ENCODE measurements at places on chromosomes 2 and 18.

- H3K36me3 ChIP-seq = no peaks in the 10 kb centered on the region
- no peaks in the 10 kb centered on the region for H3K4me1 ChIP-seq
- no peak for DNase-seq
- H3K4me3 ChIP-seq = no peak overlapping the region
- no peak overlapping the region for H3K27ac ChIP-seq
These were observed 784.8 kb upstream of the CDH2 start for GRCh38 chr18:28961669-28962228.

DNA sequence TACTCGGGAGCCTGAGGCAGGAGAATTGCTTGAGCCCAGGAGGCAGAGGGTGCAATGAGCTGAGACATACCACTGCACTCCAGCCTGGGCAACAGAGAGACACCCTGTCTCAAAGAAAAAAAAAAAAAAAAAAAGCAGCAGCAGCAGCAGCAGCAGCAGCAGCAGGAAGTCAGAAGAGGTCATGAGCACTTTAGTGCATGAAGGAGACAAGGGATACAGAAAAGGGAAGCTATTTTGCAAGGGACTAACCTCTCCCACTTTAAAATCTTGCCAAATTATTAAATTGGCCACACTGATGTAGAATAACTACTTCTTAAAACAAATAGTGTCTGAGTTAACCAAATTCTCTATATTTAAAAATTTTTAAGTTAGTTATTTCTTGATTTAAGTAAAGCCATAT is 113.4 kb upstream of the PDE1A start:
- no peak for DNase-seq
- no peaks in the 10 kb centered on the region for H3K4me1 ChIP-seq
- H3K36me3 ChIP-seq = no peaks in the 10 kb centered on the region
- H3K4me3 ChIP-seq = no peak overlapping the region

DNA sequence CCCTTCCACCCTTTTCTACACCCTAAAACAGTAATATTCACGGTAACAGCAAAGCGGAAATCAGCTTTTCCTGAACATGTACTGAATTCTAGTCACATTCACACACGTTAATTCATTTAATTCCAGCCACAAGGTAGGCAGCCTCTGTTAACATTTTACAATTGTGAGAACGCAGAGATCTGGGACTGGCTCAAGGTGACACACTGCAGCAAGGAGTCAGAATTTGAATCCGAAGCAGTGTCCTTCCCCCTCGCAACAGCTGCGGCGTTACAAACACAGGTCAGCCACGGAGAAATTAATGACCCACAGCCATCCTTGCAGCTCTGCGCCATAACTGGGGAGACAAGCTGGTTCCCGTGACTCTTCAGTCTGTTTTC is 818 bp upstream of the SLC20A1 start:
- DNase-seq = no peak
- H3K27ac ChIP-seq = peak overlapping the region; percentile 97
- H3K4me3 ChIP-seq = peak overlapping the region; percentile 83
- peaks cover 34% of the 10 kb centered on the region for H3K4me1 ChIP-seq

- no peaks in the 10 kb centered on the region for H3K4me1 ChIP-seq
- DNase-seq = no peak
- H3K27me3 ChIP-seq = no peaks in the 10 kb centered on the region
- peak overlapping the region; percentile 45 for H3K27ac ChIP-seq
These were observed 321.5 kb upstream of the NT5C1B start for GRCh38 chr2:18910843-18911242.

DNA sequence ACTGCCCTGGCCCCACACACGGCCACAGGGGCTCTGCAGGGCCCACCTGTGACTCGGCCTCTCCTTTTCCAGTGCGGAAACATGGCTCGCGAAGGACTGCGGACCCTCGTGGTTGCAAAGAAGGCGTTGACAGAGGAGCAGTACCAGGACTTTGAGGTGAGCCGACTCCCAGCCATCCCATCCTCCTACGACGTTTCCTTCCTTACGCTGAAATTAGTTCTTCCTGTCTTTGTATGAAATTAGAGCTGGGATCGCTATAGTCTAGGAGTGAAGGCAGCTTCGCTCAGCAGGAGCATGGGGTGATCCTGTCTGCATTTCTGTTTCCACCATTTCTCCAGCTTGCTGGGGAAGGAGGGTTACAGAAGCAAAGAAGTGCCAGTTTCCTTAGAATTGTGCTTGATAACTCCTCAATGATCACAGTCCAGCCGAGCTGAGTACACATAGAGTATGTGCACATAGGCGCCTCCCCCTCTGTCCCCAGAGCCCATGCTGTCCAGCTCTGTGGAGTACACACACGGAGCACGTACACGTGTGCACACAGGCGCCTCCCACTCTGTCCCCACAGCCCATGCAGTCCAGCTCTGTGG is 59.1 kb upstream of the NFATC1 start:
- H3K4me1 ChIP-seq = no peaks in the 10 kb centered on the region
- peaks cover 13% of the 10 kb centered on the region for H3K36me3 ChIP-seq
- peak; percentile 62 for DNase-seq
- no peaks in the 10 kb centered on the region for H3K27me3 ChIP-seq
- H3K4me3 ChIP-seq = no peak overlapping the region
- no peak overlapping the region for H3K27ac ChIP-seq

DNA sequence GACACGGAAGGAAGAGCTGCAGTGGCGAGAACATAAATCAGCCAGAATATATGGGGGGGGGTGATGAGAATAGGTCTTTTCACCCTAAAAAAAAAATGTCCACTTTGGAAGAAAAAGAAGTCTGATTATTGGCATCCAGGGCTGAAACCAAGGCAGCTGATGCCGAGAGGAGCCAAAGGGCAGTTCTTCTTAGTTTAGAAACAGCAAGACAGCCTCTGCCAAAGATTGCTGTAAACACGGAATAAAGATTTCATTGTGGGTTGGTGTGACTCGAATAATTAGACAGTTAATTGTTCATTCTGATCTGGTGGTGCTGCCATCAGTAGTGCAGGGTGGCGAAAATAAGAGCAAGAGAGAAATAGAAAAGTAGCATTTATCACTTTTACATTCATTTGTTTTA is 3.5 kb downstream of the CDH20 start:
- no peak overlapping the region for H3K4me3 ChIP-seq
- H3K27ac ChIP-seq = no peak overlapping the region
- H3K36me3 ChIP-seq = no peaks in the 10 kb centered on the region
- no peaks in the 10 kb centered on the region for H3K27me3 ChIP-seq

- no peak overlapping the region for H3K4me3 ChIP-seq
- H3K27me3 ChIP-seq = no peaks in the 10 kb centered on the region
- H3K36me3 ChIP-seq = no peaks in the 10 kb centered on the region
- no peaks in the 10 kb centered on the region for H3K4me1 ChIP-seq
These were observed 35.0 kb upstream of the LRP1B start for GRCh38 chr2:142165790-142166189.

DNA sequence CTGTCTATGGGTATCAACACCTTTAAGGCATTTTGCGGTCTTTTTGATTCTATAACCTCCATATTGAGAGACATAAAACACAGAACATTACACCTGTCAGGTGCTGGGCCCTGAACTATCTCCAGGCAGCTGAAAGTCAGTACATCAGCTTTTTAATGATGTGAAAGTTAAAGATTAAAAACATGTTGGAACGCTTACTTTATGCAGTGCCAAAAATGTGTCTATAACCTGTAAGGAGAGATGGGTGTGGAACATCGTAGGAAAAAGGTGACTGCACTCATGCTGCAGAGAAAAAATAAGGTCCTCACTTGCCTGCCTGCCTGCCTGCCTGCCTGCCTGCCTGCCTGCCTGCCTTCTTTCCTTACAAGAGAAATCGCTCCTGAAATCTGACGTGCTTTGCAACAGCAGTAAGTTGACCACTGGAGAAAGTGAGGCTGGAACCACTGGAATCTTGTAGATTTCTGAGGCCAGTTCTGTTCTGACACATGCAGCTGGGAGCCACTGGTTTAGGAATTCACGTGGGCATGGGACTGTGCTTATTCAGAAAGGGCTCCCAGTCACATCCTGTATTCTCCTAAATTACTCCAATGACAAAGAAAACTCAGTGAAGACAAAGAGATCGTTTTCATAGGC is 34.1 kb downstream of the BCL11A start:
- H3K27me3 ChIP-seq = no peaks in the 10 kb centered on the region
- H3K4me3 ChIP-seq = no peak overlapping the region
- H3K36me3 ChIP-seq = no peaks in the 10 kb centered on the region
- no peak overlapping the region for H3K27ac ChIP-seq
- peaks cover 21% of the 10 kb centered on the region for H3K4me1 ChIP-seq

DNA sequence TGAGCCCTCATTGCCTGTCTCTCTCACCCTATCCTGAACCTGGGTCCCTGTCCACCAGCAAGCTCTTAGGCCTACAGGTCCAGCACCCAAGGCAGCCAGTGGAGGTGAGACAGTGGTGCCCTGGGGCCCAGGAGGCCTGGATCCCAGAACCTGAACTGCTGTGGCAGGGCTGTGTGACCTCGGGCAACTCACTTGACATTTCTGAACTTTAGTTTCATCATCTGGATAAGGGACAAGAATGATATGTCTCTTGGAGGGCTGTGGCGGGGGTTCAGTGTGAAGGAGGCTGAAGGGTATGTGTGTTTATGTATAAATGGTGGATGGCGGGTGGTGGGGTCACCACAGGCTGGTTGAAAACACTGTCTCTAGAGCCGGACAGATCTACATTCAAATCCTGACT is 10.9 kb downstream of the CIB4 start:
- H3K36me3 ChIP-seq = no peaks in the 10 kb centered on the region
- no peak overlapping the region for H3K4me3 ChIP-seq
- H3K4me1 ChIP-seq = no peaks in the 10 kb centered on the region
- H3K27ac ChIP-seq = no peak overlapping the region

DNA sequence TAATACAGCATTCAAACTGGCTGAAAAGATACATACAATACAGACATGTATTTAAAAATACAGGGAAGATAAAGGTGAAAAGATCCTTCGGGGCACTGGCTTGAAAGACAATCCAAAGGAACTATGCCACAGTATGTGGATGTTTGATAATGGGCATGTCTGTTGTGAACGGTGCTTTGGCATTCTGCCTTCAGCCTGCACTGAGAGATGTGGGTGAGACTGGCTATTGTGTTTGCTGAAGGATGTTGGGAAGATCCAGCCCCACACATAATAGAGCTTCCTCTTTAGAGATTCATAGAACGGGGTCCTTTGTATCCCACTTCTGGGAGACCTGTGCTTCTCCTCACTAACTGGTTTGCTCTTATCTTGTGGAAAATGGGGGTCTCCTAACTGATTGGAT is 65.1 kb upstream of the CXCR4 start:
- DNase-seq = peak; percentile 29
- no peaks in the 10 kb centered on the region for H3K27me3 ChIP-seq
- no peak overlapping the region for H3K27ac ChIP-seq
- H3K4me1 ChIP-seq = no peaks in the 10 kb centered on the region

- no peak overlapping the region for H3K27ac ChIP-seq
- DNase-seq = no peak
- H3K36me3 ChIP-seq = no peaks in the 10 kb centered on the region
These were observed 374.3 kb downstream of the SLC4A3 start for GRCh38 chr2:220001751-220002150.

GRCh38 chr2:223936862-223937326 is 8.2 kb downstream of the WDFY1 start:
- no peak overlapping the region for H3K4me3 ChIP-seq
- DNase-seq = no peak
- no peak overlapping the region for H3K27ac ChIP-seq
- no peaks in the 10 kb centered on the region for H3K27me3 ChIP-seq
- peaks cover 84% of the 10 kb centered on the region for H3K4me1 ChIP-seq
- no peaks in the 10 kb centered on the region for H3K36me3 ChIP-seq

DNA sequence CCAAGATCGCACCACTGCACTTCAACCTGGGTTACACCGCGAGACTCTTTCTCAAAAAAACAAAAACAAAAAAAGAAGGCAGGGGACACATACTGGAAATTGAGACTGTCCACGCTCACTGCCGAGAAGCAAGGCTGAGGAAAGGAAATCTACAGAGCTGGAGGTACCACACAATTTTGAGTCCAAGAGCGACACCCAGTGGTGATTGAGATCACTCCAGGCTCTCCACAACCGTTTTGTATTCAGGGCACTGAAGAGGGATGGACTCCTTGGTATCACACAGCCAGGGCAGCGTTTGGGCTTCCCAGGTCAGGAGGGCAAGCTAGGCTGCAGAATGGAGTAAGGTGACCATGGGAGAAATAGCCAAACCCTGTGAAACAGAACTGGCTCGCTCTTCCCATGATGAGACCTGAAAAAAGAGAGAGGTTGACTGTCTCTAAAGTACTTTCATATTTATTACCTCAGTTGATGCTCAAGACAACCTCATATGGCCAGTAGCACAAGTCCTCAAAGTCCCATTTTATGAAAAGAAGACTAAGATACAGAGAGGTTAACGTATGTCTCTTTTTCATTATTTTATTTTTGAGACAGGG is 74.5 kb upstream of the YPEL5 start:
- no peaks in the 10 kb centered on the region for H3K36me3 ChIP-seq
- no peak overlapping the region for H3K27ac ChIP-seq
- DNase-seq = no peak
- no peak overlapping the region for H3K4me3 ChIP-seq
- no peaks in the 10 kb centered on the region for H3K4me1 ChIP-seq

DNA sequence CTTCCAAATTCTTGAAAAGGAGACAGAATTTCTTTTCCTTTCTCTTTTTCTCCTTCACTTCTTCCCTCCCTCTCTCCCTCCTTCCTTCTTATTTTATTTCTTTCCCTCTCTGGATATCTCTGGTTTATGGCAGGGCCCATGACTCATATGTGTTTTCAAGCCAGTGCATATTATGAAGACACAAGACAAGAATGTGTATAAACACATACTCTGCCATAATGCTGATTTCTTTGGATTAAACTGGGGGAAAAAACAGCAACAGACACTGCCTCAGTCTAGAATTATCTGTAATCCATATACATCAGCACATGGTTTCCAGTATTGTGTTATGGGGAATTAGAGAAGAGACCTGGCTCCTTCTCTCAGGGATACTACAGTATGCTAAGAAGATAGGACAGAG is 82.8 kb upstream of the CPO start:
- DNase-seq = no peak
- peaks cover 20% of the 10 kb centered on the region for H3K4me1 ChIP-seq
- H3K27ac ChIP-seq = no peak overlapping the region
- H3K36me3 ChIP-seq = no peaks in the 10 kb centered on the region

DNA sequence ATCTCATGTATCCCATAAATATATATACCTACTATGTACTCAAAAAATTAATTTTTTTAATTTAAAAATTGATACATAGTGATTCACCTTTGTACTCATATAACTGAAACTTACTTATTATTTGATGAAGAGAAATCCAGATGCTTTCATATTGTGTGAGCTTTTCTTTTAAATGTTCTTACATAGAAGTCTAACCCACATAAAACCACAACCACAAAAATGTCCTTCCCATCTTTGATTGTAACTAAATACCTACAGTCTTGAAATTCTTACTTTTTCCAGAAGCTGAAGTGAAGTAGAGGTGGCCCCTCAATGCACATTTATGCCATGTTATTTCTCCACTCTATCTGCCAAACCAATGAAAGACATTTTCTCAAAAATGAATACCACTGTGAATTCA is 117.9 kb upstream of the COL5A2 start:
- no peaks in the 10 kb centered on the region for H3K36me3 ChIP-seq
- no peak overlapping the region for H3K4me3 ChIP-seq
- no peaks in the 10 kb centered on the region for H3K27me3 ChIP-seq
- no peaks in the 10 kb centered on the region for H3K4me1 ChIP-seq
- DNase-seq = no peak

Measured in vagina (tissue), 2 donors.